ENCODE measurements at places on chromosomes 16 and 17. TPM values are rescaled to one million over a fixed set of nuclear protein-coding genes. Genes with fewer than 3 reads are reported as not detected.

Gene PMFBP1
- total RNA-seq: not detected

Gene PRKCB
- total RNA-seq: not detected

Gene YPEL2
- 85.0 TPM for total RNA-seq

Gene DHX8
- 37.0 TPM for total RNA-seq

Gene PRSS22
- not detected for total RNA-seq

Gene CSH2
- not detected for total RNA-seq

Gene KRTAP4-5
- total RNA-seq: not detected

Gene RABEP1
- total RNA-seq: 48.1 TPM

Gene CBX8
- 2.6 TPM for total RNA-seq

Gene GP1BA
- total RNA-seq: not detected

Gene DOC2B
- total RNA-seq: not detected

Gene TBC1D3C
- 0.32 TPM for total RNA-seq

Gene SMPD3
- not detected for total RNA-seq

Gene SMIM22
- total RNA-seq: not detected

Gene SNX20
- not detected for total RNA-seq

Gene CCDC200
- total RNA-seq: not detected

Gene CA7
- total RNA-seq: not detected

Gene MLYCD
- total RNA-seq: 2.6 TPM

Gene CD300A
- total RNA-seq: not detected

Gene HBM
- not detected for total RNA-seq

Gene SOX15
- not detected for total RNA-seq

Gene SARM1
- 2.6 TPM for total RNA-seq

Gene DRC3
- 0.97 TPM for total RNA-seq

Gene NME1
- total RNA-seq: 230 TPM

Gene CCL22
- total RNA-seq: not detected

Gene PAGR1
- 27.0 TPM for total RNA-seq

Gene KRTAP4-9
- not detected for total RNA-seq

Gene TBX6
- total RNA-seq: under 0.01 TPM

Gene HSF4
- total RNA-seq: 0.32 TPM

Gene HOXB5
- under 0.01 TPM for total RNA-seq

Gene TPPP3
- total RNA-seq: 0.15 TPM

Gene KCNJ2
- total RNA-seq: 21.4 TPM

Gene NECAB2
- not detected for total RNA-seq

Gene TMEM114
- total RNA-seq: not detected

Gene TMEM186
- total RNA-seq: 6.4 TPM

Gene AGRP
- not detected for total RNA-seq

Gene NPIPB6
- not detected for total RNA-seq

Gene NOG
- 1.6 TPM for total RNA-seq

Gene KCNG4
- not detected for total RNA-seq

All from epithelial cell of umbilical artery (primary cell).